ENCODE measurements at places on chromosomes 1 and 21.

GRCh38 chr1:14442669-14443068 is 155.8 kb upstream of the KAZN start:
- no peak for DNase-seq

DNA sequence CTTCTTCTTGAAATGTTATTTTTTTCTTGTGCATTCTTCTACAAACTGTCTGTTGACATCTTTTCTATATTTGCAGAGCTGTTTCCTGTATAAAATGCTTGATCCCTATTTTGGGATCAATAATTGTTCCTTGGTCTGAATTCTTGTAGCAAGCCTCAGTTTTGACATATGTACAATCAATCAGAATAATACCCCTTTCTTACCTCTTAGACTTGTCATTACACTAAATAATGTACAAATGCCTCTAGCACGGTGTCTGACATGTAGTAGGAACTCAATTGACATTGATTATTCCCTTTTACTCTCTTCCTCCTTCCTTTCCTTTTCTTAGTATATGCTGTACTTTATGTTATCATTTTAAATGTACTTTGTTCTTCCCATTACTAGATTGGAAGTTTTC is 25.2 kb downstream of the RWDD3 start:
- DNase-seq, result no peak

GRCh38 chr1:114508386-114508898 is 2.6 kb downstream of the TRIM33 start:
- no peak for DNase-seq

DNA sequence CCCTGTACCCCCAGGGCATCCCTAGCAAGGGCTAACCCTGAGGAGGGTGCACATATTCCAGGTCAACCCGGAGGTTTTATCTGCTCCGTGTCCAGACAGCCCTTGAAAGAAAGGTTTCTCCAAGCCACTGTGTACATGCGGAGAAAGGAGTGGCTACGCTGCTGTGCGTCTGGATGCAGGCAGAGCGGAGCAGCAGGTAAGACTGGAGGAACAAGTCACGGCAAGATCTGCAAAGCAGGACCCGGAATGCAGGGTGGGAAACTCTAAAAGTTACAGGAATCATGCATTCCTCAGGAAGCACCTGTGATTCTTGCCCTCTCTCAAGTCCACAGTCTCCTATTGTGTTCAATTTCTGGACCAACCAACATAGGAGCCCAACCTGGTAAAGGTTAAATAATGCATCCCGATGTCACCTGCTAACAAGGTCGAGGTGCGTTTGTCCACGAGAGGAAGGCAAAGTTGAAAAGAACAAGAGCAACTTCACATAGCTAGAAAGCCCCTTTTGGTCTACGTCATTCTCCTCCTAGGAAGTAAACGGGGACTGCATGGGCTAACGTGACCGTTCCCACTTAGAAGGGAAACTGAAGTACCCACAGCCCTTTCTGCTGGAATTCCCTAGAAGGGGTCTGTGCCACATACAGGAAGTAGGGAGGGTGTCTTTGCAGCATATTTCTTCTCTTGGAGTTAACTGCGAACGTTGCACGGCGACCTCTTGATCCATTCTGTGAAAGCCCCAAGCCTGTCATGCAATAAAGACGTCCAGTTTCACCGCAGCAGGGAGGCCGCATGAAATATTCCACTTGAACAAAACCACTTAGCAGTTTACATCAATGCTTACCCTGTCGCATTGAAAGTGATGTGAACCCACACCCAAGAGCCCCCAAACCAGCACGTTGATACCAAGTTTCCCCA is 5.8 kb downstream of the TIAM1 start:
- no peak for DNase-seq

DNA sequence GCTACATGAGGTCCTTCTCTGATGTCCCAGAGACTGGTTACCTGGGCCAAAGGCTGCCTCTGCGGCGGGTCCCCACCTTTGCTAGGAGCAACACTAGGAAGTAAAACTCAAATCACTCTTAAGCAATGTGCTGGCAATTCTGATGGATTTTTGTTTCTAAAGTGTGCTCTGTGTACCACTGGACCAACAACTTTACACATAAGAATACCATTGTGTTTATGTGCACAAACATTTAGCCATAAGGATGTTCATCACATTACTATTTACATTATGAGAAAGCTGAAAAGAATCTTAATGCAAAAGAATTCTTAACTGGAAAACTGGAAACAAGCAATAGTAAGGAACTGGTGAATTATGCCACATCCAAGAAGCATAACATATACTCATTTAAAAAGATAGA is 38.6 kb downstream of the SSBP3 start:
- no peak for DNase-seq

GRCh38 chr1:2228694-2229036 is 546 bp downstream of the SKI start:
- no peak for DNase-seq

- DNase-seq, result no peak
Measured at GRCh38 chr1:238152119-238152518, 261.4 kb upstream of the ZP4 start.

DNA sequence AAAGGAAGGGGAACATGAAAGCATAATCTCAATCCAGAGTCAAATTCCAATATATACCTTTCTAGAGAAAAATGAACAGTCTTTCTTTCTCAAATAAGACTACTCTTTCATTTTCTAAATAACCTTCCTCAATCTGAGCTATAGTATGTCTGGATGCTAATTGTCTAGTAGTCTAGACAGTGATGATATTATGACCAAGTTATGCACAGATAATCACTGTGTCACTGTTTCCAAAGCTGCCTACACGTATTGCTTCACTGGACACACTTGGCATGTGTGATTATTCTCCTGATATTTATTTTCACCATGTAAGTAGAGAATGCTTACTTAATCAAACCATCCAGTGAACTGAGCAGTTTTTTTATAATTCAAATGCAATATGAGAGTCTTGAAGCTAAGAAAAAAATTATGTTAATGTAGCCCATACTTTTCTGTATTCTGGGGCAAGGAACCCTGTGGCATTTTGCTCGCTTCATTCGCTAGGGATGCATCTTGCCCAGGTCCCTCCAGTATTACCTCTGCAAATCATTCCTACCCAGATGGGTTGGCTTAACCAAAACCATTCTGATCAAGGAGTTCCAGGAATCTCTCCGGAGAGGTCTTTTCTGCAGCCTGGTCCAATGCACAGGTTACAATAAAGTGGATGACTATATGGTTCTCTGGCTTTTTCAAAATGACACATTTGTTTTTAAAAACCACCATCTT is 303.1 kb upstream of the RUNX1 start:
- DNase-seq, result no peak

DNA sequence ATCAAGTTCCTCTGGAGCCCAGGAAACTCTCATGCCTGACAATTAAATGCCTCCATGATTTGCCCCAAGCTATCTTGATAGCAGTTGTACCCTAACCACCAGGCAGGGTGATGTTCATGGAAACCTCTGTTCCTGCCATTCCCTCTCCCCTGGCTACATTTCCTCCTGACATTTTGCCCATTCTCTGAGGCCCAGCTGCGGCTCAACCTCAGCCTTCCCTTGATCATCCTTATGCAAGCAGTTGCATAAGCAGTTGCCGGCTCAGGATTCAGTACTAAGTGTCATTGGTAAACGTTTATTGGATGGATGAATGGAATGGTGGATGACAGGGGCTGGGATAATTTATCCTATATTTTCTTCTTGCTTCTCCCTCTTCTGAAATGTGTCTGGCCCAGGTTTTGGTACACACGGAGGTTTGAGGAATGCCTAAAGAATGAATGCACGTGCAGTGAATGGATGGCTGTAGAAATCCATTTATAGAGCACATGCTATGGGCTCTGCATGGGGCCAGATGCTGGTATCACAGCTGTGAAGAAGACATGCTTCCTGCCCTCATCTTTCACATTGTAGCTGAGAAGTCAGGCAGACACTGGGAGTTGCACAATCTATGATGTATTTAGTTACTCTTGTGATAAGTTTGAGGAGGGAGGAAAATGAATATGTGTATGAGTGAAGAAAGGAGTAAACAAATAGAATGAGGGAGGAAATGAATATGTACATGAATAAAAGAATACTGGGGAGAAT is 261.8 kb downstream of the FOXD2 start:
- DNase-seq, result no peak

GRCh38 chr1:51956528-51957509 is 33.7 kb downstream of the RAB3B start:
- no peak for DNase-seq

GRCh38 chr1:38403667-38404066 is 357.1 kb upstream of the POU3F1 start:
- no peak for DNase-seq

DNA sequence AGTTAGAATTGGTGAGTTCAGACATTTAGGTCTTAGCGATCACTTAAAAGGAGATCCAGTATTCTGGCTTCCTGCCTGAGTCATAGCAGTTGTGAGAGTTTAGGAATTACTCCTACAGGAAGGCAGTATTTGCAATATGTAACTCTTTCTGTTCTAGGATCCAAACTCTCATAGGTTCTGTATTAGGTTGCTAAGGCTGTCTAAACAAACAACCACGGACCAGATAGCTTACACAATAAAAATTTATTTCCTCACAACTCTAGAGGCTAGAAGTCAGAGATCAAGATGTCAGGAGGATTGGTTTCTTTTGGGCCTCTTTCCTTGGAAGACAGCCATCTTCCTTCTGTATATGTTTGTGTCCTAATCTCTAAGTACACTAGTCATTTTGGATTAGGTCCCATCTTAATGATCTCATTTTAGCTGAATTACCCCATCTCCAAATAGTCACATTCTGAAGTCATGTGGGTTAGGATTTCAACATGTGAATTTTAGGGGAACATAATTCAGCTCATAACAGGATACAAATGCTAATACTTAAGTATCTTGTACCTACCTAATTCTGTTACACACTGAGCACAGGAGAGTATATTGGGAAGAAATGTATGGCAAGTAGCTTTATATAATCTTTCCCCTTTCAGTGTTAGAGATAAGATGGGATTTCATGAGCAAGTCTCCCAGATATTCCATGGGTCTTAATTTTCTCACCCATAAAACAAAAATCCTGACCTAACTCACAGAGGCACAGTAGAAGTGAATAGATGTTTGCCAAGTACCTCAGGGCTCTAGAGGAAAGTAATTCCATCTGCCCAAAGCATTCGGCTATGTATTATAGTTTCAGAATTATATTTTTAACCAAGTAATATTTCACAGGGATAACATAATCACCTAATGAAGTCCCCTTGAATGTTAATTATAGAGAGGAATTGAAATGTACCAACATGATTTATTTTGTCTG is 144.4 kb downstream of the PTBP2 start:
- DNase-seq, result no peak

DNA sequence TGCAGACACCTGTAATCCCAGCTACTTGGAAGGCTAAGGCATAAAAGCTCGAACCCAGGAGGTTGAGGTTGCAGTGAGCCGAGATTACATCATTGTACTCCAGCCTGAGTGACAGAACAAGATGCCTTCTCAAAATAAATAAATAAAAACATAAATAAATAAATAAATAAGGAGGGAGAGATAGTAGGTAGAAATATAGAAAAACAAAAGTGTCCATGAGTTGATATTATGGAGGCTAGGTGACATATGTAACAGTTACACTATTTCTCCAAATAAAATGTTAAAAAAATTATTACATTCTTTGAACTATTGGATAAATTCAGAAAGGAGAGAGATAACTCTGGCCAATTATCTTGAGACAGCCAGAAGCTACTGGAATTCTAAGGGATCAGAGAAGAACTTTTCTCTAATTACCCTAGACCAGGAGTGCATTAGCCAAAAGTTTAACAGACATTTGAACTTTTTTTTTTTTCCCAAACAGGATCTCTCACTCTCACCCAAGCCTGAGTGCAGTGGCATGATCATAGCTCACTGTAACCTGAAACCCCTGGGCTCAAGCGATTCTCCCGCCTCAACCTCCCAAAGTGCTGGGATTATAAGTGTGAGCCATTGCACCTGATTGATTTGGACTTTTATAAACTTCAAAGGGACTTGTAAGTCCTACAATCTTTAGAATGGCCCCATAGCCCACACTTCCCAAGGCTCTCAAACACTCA is 17.6 kb downstream of the SYNJ1 start:
- no peak for DNase-seq

GRCh38 chr1:162137179-162137960 is 67.9 kb downstream of the NOS1AP start:
- DNase-seq, result no peak

DNA sequence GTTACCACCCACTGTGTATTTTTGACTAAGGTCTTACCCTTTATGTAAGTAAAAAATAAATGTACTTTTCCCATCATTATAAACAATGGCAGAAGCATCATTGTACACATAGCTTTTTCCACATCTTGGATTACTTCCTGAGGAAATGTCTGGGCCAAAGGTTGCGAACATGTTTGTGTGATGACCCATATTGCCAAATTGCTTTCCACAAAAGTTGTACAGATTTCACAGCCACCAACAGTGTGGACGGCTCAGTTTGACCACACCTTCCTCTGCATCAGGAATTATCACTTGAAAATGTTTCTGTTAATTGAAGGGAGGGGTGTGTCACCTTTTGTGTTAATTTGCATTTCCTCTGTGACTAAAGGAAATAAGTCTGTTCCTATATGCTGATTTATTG is 25.7 kb downstream of the AKNAD1 start:
- no peak for DNase-seq

Measured in CD4-positive, alpha-beta T cell treated with Interferon gamma for 1 hour (primary cell).